ENCODE measurements at places on chromosomes 3 and 15.

GRCh38 chr15:64678126-64678819 is 97.1 kb downstream of the RBPMS2 start:
- DNase-seq = no peak

DNA sequence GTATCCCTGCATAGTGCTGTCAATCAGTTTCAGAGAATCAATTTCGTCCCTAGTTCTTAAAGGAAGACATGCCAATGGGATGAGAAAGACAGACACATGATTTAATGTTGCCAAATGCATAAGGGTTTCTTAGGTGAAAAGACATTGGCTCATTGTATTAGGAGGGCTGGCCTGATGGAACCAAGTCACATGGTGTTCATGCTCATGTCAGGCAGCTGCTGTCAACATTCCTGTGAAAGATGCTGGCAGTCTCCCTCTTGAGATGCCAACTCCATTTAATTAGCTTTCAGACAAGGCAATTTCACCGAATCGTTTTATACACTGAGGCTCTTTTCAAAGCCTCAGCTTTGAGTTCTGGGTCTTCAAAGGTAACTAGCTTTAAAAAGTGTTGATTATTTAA is 16.1 kb upstream of the IL1RAP start:
- DNase-seq = no peak

DNA sequence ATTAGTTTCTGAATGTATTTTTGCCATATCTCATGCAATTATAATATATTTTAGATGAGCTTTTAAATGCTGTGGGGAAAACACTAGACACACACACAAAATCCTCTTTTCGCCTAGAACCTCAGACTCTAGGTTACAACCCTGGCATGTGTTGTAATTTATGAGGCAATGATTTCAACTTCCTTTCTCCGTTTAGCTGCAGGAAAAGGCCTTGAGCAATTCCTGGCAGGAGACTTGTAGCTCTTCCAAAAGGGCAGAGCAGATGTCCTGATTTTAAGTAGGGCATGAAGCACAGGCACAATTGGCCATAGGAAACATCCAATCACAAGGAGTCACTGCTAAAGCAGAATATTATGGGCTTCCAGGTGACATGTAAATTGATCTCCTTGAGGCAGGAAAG is 82.0 kb downstream of the GPR156 start:
- DNase-seq = no peak

DNA sequence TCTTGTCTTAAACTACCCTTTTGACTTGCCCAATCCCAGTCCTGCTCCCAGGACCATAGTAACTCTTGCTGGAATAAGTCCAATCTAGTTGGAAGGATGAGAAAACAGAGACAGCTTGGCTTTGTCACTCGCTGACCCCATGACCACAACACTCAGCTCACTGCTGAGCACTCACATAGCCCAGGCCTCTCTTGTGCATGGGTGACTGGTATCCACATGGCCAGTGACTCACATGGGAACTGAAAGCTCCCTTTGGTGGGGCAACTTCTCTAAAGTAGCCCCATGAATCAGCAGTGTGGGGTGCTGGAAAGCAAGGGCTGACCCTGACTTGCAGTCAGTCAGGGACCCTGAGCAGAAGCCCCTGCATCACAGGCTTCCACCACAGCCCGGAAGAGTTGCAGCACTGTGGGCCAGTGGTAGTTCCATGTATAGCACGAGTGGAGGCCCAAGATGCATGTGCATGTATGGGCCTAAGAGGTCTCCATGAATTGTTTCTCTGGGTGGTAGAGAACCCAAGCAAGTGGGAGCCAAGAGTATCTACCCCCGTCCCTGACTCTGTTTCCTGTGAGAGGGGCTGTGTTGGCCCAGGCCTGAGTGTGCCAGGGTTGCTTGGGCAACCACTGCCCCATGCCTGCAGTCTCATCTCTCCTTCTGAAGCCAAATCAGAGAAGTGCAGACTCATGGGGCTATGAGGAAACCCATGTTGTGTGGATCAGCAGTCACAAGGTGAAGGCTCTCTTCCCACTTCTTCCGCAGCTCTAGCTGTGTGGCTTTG is 62.1 kb upstream of the XCR1 start:
- no peak for DNase-seq

- no peak for DNase-seq
Observed at GRCh38 chr3:107063351-107063750, 313.9 kb upstream of the CCDC54 start.

GRCh38 chr3:187403768-187404288 is 35.6 kb downstream of the RTP4 start:
- no peak for DNase-seq

DNA sequence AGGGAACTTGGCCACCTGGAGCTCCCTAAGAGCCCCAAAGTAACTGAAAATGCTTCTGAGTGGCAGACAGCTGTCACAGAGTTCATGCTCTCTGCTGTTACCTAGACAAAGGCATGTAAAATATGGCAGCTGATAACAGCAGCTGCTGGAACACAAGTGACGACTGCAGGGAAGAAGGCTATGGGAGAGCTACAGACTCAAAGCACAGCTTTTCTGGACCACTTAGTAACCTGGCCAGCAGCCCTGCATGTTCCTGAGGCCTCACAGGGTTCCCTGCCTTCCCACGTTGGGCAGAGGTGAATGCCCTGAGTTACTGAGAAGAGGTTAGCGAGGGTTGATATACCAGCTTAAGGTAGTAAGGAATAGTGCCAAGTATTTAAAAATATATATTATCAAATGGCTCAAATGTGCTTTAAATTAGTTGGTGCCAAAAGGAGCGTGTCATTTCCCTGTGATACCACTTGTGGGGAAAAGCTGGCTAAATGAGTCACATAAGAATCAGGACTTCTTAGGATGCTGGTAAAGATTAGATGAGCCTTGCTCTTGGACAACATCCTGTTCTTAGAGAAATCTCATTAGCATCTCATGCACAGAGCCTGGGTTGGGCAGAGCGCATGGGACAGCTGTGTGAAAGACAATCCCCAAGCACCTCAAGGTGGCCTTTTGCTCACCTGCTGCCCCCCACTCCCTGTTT is 76.4 kb upstream of the SCN5A start:
- DNase-seq = no peak

DNA sequence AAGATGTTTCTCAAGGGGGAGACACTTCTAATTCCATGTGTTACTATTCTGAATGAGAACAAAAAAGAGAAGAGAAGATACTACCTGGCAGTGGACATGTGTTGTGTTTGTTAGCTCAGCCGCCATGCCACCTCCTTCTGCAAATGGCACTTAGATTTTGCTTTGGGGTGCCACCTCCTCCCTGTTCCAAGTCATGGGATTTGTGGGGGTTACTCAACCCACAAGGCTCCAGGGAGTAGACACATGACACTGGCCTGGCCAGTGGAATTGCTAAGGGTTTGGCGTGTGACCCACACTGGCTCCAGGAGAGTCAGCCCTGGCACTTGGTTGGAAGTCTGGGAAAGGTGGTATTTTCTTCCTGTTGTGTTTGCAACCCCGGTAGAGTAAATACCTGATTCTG is 129.1 kb downstream of the ZNF621 start:
- no peak for DNase-seq

- no peak for DNase-seq
Observed at GRCh38 chr15:39290711-39291435, 290.0 kb upstream of the THBS1 start.

- no peak for DNase-seq
Observed at GRCh38 chr3:40996382-40996781, 202.9 kb upstream of the CTNNB1 start.
